C1 segment of cervical spinal cord (tissue), 14 donors: ENCODE measurements at places on chromosomes 11 and 22.

GRCh38 chr11:84691830-84692229, 935.3 kb downstream of the DLG2 start:
- DNase-seq, result no peak

- no peak for DNase-seq
Measured at GRCh38 chr11:59558270-59558643, 46.9 kb downstream of the OR4D9 start.

- DNase-seq, result no peak
Measured at GRCh38 chr22:46537225-46537945, at the start of gene CELSR1. CELSR1 (minus strand) TSS chr22:46537620; CDS start chr22:46537170, 450 bp downstream.

GRCh38 chr11:59249535-59249934, 36.8 kb upstream of the MPEG1 start:
- DNase-seq, result no peak

GRCh38 chr11:66451663-66452062, 13.0 kb upstream of the MRPL11 start:
- no peak for DNase-seq
